Spinal cord (tissue), 10 donors: ENCODE measurements at places on chromosomes 3 and 15.

DNA sequence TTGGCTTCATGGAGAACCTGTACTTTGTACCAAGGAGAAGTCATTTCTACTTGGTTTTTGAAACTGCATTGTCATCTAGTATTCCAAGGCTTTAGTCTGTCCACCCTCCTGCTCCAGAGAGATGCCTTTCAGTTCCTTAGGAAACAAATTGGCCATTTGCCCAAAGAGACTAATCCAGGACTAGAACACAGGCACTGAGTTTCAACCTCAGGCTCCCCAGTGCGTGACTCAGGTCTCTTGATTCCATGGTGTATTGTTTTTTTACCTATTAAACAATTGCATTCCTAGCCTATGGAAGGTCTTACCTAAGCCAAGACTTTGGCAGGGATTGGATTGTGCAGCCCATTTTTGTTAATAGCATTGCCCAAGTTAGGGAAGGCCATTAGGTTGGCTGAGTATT is 214.8 kb upstream of the CTDSPL start:
- no peak overlapping the region for H3K27ac ChIP-seq
- H3K4me3 ChIP-seq, result no peak overlapping the region
- H3K4me1 ChIP-seq, result no peaks in the 10 kb centered on the region
- H3K27me3 ChIP-seq, result no peaks in the 10 kb centered on the region
- H3K36me3 ChIP-seq, result no peaks in the 10 kb centered on the region

DNA sequence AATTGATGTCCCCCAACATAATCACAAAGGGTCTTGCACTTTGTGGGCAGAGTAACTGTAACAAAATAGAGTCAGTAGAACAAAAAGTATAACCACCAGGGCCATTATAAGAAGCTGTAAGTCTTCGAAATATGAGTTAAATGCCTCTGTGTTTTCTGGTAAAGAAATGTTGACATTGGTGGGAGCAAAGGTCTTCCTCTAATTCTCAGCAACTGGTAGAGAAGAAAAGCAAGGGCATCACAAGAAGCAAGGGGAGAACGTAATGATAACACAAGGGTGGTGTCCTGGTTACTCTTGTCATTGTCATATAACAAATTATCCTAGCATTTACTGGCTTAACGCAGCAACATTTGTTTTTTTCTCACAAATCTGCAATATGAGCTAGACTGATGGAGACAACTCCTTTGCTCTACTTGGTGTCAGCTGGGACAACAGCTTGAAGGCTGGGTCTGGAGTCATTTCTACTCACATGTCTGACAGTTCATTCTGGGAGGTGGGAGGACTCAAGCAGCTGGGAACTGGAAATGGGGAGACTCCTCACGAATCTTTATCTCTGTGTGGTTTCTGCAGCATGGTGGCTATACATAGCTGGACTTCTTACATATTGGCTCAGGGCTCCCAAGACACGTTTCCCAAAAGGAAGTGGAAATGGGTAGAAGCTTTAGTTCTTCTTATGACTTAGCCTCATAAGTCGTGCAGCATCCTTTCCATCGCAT is 20.2 kb downstream of the DNAJB11 start:
- H3K4me3 ChIP-seq, result no peak overlapping the region
- DNase-seq, result no peak
- H3K36me3 ChIP-seq, result no peaks in the 10 kb centered on the region
- H3K4me1 ChIP-seq, result no peaks in the 10 kb centered on the region
- H3K27ac ChIP-seq, result no peak overlapping the region

- peak; percentile 75 for DNase-seq
- peak overlapping the region; percentile 58 for H3K27ac ChIP-seq
- peaks cover 12% of the 10 kb centered on the region for H3K4me1 ChIP-seq
- H3K27me3 ChIP-seq, result no peaks in the 10 kb centered on the region
Observed at GRCh38 chr3:33096093-33096868, 665 bp downstream of the GLB1 start.

DNA sequence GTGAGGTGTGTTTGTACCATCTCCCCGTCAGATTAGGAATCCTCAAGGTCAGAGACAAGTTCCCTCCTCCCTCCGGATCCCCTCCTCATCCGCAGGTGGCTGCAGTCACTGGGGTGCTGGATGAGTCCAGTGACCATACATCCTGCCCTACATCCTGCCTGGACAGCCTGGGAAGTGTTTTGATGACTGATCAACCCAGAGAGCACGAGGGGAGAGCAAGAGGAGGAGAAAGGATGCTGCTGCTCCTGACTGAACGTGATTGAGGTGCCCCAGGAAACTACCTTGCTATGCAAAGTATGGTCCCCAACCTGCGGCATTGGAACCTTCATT is 65.1 kb downstream of the SLC12A8 start:
- H3K4me1 ChIP-seq, result peaks cover 32% of the 10 kb centered on the region
- peaks cover 2% of the 10 kb centered on the region for H3K27me3 ChIP-seq
- no peaks in the 10 kb centered on the region for H3K36me3 ChIP-seq
- no peak overlapping the region for H3K27ac ChIP-seq
- H3K4me3 ChIP-seq, result no peak overlapping the region

- peaks cover 15% of the 10 kb centered on the region for H3K36me3 ChIP-seq
- DNase-seq, result no peak
Observed at GRCh38 chr3:184158404-184158803, 3.2 kb downstream of the DVL3 start.

DNA sequence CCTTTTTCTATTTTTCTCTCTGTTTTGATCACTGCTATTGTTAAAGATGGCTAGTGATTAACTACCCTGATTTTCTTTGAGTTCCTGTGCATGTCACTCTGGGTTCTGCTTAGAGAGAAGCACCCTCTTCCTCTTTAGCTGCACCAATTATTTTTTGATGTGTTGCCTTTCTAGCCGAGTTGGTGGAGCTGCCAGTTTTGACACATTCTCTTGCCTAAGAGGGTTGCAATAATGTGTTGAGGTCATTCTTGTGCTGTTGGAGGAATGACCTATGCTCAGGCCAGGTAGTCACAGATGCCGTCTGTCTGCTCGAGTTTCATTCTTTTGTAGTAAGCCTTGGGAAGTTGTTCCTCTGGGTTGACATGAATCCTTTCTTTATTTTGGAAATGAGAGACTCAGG is 84.6 kb upstream of the DPH6 start:
- no peaks in the 10 kb centered on the region for H3K4me1 ChIP-seq
- no peak overlapping the region for H3K27ac ChIP-seq
- no peak for DNase-seq
- H3K4me3 ChIP-seq, result no peak overlapping the region
- H3K27me3 ChIP-seq, result no peaks in the 10 kb centered on the region

DNA sequence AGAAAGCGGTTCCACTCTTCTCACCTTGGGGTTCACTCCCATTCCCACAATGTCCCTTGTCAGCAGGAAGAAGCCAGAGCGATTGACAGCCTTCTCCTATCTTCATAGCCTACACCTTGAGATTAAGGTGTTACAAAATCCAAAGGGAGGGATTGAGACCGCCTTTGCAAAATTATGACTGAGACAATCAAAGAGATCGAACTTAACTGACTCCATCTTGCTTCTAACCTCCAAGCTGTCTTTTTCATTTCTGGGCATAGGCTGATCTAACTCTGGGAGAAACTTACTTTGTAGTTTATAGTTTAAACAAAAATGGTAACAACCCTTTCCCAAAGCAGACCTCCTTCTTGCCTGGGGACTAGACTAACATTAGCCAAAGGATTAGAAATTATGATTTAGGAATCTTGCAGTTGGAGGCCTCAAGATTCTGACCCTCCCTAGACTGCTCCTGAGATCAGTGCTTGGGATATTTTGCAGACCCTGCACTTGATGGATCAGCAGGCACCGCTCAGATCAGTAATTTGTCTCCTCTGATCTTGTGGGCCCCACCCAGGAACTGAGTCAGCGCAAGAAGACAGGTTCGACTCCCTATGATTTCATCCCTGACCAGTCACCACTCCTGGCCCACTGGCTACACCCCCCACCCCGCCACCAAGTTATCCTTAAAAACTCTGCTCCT is 40.0 kb downstream of the PAQR5 start:
- H3K4me1 ChIP-seq, result no peaks in the 10 kb centered on the region
- H3K36me3 ChIP-seq, result no peaks in the 10 kb centered on the region
- H3K27ac ChIP-seq, result no peak overlapping the region
- DNase-seq, result no peak
- H3K27me3 ChIP-seq, result no peaks in the 10 kb centered on the region

- peaks cover 27% of the 10 kb centered on the region for H3K36me3 ChIP-seq
- DNase-seq, result no peak
- no peaks in the 10 kb centered on the region for H3K4me1 ChIP-seq
- no peak overlapping the region for H3K27ac ChIP-seq
- H3K4me3 ChIP-seq, result no peak overlapping the region
Observed at GRCh38 chr15:41001524-41002214, 48.4 kb downstream of the CHAC1 start.

DNA sequence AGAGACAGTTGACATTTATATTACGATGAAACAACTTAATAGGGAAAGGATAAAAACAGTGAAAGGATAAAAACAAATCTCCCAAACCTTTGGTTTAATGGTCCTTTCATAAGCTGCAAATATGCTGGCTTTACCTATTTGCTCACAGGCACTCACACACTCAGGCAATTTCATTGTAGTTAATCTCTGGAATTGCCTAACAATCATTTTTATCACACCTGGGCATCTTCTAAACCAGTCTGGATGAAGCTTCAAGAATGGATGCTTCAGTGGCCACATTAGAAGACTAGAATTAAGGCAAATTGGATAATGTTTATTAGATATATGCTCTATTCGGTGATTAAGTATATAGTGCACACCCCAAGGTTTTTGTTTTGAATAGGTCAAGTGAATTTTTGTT is 13.5 kb downstream of the OSBPL10 start:
- H3K27ac ChIP-seq, result no peak overlapping the region
- H3K27me3 ChIP-seq, result peaks cover 2% of the 10 kb centered on the region
- no peak overlapping the region for H3K4me3 ChIP-seq

- no peaks in the 10 kb centered on the region for H3K4me1 ChIP-seq
- no peaks in the 10 kb centered on the region for H3K36me3 ChIP-seq
- H3K4me3 ChIP-seq, result no peak overlapping the region
- DNase-seq, result no peak
Observed at GRCh38 chr3:110564674-110565073, 506.9 kb upstream of the NECTIN3 start.

GRCh38 chr3:126124148-126124868 is 40.4 kb upstream of the SLC41A3 start:
- H3K4me1 ChIP-seq, result peaks cover 4% of the 10 kb centered on the region
- no peak overlapping the region for H3K27ac ChIP-seq
- H3K27me3 ChIP-seq, result no peaks in the 10 kb centered on the region

DNA sequence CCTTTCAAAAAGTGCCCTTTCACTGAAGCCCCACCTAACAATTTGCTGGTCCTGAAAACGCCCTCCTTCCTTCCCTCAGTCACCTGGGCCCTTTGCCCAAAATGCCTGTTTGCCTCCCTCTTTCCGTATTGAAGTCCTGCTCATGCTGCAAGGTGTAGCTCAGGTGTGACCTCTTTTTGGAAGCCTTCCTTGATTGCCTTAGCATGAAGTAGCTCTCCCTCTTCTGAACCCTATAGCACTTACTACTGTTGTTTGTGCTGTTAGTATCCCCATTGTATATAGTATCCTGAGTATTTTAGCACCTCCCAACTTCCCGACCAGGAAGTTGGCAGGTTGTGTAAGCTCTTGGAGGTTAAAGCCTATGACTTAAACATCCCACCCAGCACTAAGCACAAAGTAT is 1.7 kb downstream of the PLS1 start:
- DNase-seq, result no peak
- no peaks in the 10 kb centered on the region for H3K36me3 ChIP-seq
- no peak overlapping the region for H3K4me3 ChIP-seq
- H3K27me3 ChIP-seq, result peaks cover 7% of the 10 kb centered on the region

DNA sequence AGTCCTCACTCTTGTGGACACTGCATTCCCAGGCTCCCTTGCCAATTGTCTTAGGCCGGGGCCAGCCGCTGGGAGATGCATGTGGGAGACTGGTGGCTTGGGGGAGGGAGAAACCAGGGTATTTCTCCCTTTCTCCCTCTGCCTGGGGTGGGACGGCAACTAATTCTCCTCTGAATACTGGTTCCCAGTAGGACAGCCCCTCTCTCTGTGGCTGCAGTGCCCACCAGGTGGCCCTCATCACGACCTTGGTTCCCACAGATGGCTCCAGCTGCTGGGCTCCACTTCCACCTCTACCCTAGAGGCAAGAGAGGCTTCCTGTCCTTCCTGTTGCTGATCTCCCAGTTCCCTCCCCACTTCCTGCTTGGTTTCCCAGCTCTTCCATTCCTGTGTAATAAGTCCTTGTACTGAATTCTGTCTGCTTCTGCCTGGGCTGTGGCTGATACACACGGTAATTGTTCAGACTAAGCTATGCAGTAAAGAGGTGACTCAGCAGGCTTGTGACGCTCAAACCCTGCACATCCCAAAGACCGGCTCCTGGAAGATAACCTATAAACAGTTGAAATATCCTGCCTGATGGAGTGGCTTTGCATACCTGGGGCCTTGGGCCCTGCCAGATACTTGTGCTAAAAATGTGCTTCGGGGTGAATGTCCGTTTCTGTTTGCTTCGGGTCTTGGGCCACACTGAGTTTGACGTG is 20.4 kb upstream of the COPG1 start:
- no peaks in the 10 kb centered on the region for H3K27me3 ChIP-seq
- no peak for DNase-seq
- H3K27ac ChIP-seq, result no peak overlapping the region
- H3K36me3 ChIP-seq, result no peaks in the 10 kb centered on the region

GRCh38 chr3:183108470-183108869 is 9.2 kb upstream of the MCCC1 start:
- H3K4me1 ChIP-seq, result no peaks in the 10 kb centered on the region
- H3K36me3 ChIP-seq, result no peaks in the 10 kb centered on the region
- H3K27me3 ChIP-seq, result no peaks in the 10 kb centered on the region
- H3K27ac ChIP-seq, result no peak overlapping the region
- no peak overlapping the region for H3K4me3 ChIP-seq

- H3K36me3 ChIP-seq, result no peaks in the 10 kb centered on the region
- no peak overlapping the region for H3K4me3 ChIP-seq
- no peaks in the 10 kb centered on the region for H3K4me1 ChIP-seq
- H3K27me3 ChIP-seq, result peaks cover 2% of the 10 kb centered on the region
Observed at GRCh38 chr15:57735431-57735830, 28.9 kb downstream of the POLR2M start.

DNA sequence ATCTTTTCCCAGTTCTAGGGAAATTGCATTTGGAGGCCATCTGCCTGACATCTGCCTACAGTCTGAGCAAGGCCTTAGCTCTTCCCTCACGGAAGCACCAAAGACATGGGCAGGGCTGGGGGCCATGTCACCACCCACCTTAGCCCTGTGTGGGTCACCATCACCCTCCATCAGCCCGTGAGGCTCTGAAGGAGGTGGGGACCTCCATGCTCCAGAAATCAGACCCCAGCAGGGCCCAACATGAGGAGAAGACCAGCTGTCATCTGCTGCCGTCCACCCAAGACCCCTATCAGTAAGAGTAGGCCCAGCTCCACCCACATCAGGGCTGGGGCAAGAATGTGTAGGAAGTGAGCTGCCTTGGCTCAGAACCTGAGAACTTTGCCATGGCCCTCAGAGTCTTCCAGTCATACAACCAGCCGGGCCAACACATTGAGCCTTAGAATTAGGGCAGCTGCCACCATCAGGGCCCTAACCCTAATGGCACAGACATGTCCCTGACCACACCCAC is 1.9 kb downstream of the TMIE start:
- H3K27me3 ChIP-seq, result no peaks in the 10 kb centered on the region
- peaks cover 14% of the 10 kb centered on the region for H3K36me3 ChIP-seq
- no peak for DNase-seq

GRCh38 chr15:39084674-39085530 is 496.0 kb upstream of the THBS1 start:
- H3K36me3 ChIP-seq, result no peaks in the 10 kb centered on the region
- no peaks in the 10 kb centered on the region for H3K4me1 ChIP-seq
